ENCODE measurements at places on chromosomes 3 and 15.

DNA sequence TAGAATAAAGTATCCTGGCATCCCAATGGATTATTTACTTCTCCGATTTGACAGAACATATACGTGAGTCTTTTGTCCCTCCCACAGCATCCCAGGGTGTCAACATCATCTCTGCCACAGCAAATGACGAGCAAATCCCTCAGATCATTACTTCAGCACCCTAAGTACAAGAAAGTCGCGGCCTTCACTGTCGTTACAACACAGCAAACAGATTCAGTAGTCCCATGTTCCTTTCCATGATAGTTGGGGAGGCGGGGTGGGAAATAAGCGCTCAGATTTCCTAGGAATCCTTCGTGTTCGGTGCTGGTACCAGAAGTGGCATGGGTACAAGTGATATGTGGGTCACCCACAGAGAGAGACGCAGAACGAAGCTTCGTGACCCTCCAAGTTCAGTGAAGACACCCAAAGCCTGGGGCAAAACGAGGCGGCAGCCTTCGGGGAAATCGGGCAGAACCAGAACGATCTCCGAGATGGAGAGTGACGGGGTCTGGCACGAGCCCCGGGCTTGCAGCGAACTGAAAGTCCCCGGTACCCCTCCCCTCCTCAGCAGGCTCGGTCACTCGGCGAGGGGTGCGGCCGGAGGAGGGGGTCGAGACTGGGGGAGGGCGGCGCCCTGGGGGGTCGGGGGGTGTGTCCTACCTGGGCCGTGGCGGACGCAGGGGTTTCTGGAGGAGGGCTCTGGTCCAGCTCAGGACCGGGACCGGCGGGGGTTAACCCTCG is 619 bp downstream of the TTBK2 start:
- peaks cover 6% of the 10 kb centered on the region for H3K4me1 ChIP-seq
- DNase-seq = peak; percentile 75
- peak overlapping the region; percentile 79 for H3K4me3 ChIP-seq
- H3K27me3 ChIP-seq = no peaks in the 10 kb centered on the region
- peak overlapping the region; percentile 80 for H3K27ac ChIP-seq
- H3K36me3 ChIP-seq = no peaks in the 10 kb centered on the region

DNA sequence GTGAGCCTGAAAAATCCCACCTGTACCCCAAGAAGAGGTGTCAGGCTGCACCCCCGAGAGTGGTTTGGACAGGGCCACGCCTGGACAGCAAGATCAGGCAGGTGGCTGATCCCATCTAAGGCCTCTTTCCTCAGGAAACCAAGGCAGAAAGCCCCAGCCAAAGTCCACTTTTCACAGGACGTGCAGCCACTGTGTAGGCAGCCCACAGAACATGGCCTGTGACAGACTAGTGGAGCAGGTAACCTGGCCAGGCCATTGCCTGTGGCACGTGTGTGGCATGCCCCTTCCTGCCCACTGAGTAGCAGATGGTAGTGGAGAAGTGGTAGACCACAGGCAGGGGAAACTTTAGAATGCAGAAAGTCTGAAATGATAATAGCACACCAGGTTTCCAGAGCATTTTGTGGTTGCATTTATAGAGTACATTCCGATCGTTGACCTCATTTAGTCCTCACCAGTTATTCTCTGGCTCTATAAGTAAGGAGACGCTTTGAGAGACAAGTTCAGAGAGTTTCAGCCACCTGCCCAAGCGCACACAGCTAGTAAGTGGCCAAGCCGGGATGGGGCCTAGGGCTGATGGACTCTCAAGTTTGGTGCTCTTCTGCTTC is 68.7 kb downstream of the AAGAB start:
- H3K36me3 ChIP-seq = peaks cover 9% of the 10 kb centered on the region
- no peaks in the 10 kb centered on the region for H3K27me3 ChIP-seq
- no peak for DNase-seq
- no peak overlapping the region for H3K4me3 ChIP-seq
- peaks cover 42% of the 10 kb centered on the region for H3K4me1 ChIP-seq
- H3K27ac ChIP-seq = peak overlapping the region; percentile 95

GRCh38 chr3:39278616-39278935 is 1.3 kb downstream of the CX3CR1 start:
- no peak overlapping the region for H3K4me3 ChIP-seq
- H3K4me1 ChIP-seq = no peaks in the 10 kb centered on the region
- no peaks in the 10 kb centered on the region for H3K27me3 ChIP-seq
- no peak for DNase-seq
- H3K27ac ChIP-seq = no peak overlapping the region

DNA sequence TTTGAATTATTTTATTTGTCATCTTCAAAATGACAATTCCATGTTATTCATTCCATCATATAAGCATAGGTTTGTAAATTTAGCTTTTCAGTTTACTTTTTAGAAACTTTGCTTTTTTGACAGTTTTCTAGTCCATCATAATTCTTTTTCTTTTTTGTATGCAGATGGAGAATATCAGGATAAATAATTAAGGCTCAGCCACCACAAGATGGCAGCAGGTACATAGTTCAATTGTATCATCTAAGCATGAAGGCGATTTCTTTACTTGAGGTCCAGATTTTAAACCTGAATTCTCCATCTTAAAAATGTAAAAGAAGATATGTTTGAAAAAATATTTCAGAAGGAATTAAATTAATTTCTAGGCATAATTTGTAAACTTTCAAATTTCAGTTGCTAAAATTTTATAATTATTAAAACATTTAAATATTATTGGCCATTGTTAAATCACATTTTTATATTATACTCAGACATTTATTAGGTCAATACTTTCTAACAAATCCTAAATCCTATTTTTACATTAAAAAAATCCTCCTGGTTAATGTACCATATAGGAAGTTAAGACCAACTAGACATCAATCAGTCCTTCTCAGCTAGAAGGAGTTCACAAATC is 15.1 kb downstream of the PLSCR5 start:
- no peak overlapping the region for H3K4me3 ChIP-seq
- no peaks in the 10 kb centered on the region for H3K27me3 ChIP-seq

Measured in ascending aorta (tissue), 2 donors.